T47D (cell line): ENCODE measurements at places on chromosomes 4 and X.

- no peak for DNase-seq
Observed at GRCh38 chr4:2806390-2807355, 13.8 kb downstream of the SH3BP2 start.

- DNase-seq, result no peak
Observed at GRCh38 chr4:170271723-170272122, 182.0 kb upstream of the AADAT start.

DNA sequence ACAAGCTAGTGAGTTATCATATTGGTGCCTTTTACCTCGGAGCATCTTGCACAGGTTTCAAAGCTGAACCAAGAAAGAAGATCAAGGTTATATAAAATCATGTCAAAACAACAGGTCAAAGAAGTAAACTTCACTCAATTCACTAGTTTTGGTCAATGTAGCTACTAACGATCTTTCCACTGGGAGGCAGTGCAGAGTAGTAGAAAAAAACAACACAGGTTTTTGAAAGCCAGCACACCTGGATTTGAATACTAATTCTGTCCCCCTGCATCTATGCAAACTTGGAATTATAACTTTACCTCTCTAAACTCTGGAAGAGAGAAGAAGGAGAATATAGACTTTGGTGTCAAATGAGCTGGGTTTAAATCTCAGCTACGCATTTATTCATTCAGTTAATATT lies 266.1 kb downstream of the GRIA3 start:
- peak; percentile 31 for DNase-seq

DNA sequence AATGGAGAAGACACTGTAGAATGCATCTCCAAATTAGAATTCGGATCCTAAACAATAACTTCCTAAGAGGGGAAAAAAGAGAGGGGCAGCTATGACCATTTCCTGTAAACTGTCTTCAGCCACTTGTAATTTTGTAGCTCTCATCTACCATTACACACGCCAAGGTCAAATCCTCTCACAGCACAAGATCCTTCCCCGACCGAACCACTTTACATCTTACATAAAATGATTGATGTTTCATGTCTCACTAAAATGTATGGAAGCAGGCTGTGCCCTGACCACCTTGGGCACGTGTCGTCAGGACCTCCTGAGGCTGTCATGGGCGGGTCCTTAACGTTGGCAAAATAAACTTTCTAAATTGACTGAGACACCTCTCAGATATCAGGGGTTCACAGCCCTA lies 24.1 kb upstream of the PBDC1 start:
- DNase-seq, result peak; percentile 45

DNA sequence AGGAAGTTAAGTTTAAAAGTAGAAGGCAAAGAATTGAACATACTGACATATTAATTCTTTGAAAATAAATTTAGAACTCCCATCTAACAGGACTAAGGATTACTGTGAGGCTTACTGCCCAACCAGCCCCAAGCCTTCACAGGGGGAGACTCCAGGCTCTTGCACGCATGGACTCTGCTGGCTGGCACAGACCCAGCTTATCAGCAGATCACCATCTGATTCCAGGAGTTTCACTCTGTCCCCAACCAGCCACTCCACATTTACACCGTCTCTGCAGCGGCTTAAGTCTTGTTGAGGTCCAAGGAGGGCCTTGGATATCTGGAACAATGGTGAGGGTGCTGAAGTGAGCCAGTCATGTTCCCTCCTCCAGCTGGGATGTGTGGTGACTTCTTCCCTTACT lies 16.4 kb upstream of the OTUD4 start:
- DNase-seq, result no peak

- DNase-seq, result no peak
Observed at GRCh38 chr4:154414796-154415195, 76.8 kb downstream of the DCHS2 start.

DNA sequence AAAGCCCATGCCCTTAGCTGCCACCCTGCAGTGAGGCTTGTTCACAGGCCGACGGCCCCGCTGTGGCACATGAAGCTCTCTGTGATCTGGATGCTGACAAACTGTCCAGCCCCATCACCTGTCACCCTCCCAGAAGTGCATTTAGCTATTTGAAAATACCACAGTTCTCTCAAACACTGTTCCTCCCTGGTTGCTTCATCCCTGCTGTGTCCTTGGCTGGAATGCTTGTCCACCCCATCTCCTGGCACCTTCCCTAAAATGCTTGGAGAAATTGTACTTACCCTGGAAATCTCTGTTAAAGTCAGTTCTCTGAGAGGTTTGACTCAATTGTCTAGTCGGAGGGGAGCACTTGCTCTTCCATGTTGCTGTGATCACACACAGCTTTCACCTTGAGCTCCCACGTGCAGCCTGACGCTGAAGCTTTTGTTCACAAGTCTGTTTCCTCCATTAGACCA lies 10.1 kb downstream of the SYNPO2 start:
- no peak for DNase-seq

DNA sequence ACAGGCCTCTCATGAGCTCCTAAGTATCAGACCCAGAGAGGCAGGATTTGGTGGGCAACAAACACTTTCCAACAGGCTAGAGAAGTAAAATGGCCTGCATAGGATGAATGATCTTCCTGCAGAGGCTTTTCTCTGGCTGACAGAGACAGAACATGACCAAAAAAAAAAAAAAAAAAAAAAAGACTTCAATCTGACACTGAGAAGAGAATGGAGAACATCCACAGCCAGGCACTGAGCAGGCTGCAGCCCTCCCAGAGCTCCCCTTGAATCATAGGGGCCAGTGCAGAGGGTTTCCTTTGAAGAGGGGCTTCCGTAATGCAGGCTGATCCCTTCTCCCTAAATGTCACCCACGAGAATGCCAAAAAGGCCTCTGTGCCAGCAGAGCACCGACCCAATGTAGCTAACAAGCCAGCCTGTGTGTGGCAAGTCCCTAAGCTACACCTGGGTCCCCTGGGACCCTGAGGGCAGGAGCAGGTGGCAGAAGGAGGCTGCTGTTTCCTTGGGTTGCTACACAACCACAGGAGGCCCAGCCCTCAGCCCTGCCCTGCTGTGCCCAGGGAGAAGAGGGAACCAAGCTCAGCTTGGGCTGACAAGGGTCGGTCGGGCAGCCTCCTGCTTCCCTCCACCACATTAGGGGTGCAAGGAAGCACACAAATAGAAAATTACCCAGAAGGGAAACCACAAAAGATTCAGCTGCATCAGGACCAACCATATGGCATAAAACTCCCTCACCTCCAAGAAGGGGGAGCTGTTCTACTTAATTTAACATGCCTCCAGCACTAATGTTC lies 55.6 kb downstream of the MAP7D2 start:
- DNase-seq, result no peak

GRCh38 chrX:113260474-113260873 lies 419.8 kb upstream of the AMOT start:
- DNase-seq, result no peak

- DNase-seq, result no peak
Observed at GRCh38 chrX:119375561-119375960, 23.6 kb upstream of the SLC25A43 start.

GRCh38 chr4:2936773-2937145 lies 26.4 kb downstream of the NOP14 start:
- no peak for DNase-seq
